ENCODE measurements at places on chromosomes 2 and 18.
A peak's percentile ranks its signal among the peaks of the same experiment; 100 is the strongest.

GRCh38 chr2:24050041-24050979 is 769 bp downstream of the FKBP1B start:
- no peak for DNase-seq

DNA sequence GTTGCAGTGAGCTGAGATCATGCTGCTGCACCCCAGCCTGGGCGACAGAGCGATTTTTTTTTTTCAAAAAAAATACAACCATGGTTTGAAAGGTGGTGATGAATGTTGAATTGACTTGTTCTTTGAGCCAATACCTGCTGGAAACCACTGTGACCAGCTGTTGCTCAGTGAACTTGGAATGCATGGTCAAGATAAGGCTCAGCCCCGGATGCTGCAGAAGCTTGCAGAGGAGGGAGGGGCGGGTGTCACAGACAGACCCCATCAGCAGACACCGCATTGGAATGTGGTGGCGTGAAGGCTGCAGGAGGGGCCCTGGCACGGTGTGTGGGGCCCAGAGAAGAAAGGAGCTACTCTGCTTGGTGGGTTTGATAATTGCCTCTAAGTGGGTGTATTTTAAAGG is 91.6 kb downstream of the ITGB1BP1 start:
- DNase-seq = no peak

DNA sequence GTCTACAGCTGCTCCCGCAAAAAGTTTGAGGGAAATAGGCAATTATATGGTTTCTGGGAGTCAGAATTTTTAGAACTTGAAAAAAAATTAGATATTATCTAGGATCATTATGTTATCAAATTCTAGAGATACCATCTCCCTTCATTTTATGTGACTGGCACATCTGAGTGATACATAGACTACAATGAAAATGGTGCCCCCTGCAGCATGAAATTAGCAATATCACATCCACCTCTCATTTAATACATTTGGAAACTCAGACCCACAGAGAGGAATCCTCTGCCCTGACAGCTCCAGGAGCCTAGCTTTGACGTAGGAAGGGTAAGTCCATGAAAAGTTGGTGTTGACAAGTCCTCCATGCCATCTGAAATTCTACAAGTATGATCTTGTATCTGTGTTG is 381.6 kb downstream of the SUCLG1 start:
- DNase-seq = no peak

DNA sequence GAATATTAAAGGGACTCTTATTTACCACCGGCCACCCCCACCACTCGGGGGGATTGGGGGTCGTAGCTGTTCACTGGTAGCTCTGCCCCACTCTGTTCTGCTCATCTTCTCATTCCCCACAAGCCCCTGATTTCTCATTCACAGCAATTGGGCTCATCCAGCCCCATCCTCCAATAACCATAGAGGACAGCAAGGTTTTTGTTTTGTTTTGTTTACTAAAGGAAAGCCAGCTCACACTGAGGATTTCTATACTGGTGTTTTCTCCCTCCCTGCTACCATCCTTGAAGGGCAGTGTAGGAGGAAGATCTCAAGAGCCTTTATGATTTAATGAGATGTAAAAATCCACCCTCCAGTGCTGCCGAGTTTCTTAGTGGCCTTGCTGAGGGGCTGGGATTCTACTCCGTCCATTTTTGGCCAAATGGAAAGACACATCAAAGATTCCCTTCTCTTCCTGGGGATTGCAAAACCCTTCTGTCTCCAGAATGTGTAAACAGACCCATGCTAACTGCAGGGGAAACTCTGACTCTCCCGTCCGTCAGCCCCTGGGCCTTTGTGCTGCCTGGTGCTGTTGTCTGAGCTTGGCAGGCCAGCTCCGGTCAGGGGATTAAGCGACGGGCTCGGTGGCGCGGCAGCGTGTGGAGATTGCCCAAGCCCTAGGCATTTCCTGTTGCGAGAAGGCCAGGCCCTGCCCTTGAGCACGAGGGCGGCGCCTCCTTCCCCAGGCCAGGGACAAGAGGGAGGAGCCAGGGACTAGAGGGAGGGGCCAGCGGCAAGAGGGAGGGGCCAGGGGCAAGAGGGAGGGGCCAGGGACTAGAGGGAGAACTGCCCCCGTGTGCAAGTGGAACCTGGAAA is 165.0 kb downstream of the ANTXR1 start:
- DNase-seq = peak; percentile 87

DNA sequence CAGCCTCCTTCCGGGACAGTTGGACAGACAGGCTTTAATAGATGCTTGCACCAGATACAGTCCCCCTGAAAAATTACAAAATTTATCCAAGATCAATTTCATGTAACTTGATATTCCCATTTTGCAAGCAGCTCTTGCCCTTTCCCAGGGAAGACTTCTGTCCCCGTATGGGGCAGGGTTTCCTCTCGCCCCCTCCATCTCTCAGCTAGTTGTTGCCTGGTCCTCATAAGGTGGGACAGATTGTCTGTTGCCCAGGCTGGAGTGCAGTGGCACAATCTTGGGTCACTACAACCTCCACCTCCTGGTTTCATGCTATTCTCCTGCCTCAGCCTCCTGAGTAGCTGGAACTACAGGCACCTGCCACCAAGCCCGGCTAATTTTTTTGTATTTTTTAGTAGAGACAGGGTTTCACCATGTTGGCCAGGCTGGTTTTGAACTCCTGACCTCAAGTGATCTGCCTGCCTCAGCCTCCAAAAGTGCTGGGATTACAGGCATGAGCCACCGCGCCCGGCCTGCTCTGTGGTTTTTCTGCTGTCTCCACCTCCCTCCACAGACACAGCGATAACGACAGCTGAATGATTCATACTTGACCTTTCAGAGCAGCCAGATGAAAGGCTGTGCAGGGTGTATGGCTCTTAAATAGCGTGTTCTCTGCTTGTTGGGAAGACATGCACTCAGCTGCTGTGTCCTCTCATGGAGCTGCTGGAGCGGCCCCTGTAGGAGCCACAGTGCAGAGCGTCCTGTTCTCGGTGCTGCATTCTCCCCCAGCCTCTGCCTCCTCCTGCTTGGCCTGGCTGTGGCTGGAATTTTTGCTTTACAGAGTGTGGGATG is 61.4 kb downstream of the TTC39C start:
- peak; percentile 88 for DNase-seq

DNA sequence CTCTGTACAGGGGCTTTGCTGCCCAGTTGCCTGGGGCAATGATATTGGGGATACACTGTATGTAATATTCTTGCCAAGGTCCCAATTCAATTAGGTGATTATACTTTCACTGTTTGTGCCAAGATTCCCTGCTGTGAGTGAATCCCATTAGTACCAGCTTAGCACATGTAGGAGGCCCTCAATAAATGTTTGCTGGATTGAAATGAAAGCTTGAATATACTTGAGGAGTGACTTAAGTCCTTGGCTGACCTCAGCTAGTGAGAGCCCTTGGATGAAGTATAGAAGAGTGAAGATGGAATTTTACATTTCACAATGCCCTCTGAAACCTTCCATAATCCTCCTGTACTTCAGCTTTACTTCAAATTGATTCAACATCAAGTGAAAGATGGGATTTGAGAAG is 102.9 kb downstream of the GATA6 start:
- DNase-seq = no peak

GRCh38 chr2:214503568-214503967 is 92.7 kb downstream of the VWC2L start:
- DNase-seq = no peak

DNA sequence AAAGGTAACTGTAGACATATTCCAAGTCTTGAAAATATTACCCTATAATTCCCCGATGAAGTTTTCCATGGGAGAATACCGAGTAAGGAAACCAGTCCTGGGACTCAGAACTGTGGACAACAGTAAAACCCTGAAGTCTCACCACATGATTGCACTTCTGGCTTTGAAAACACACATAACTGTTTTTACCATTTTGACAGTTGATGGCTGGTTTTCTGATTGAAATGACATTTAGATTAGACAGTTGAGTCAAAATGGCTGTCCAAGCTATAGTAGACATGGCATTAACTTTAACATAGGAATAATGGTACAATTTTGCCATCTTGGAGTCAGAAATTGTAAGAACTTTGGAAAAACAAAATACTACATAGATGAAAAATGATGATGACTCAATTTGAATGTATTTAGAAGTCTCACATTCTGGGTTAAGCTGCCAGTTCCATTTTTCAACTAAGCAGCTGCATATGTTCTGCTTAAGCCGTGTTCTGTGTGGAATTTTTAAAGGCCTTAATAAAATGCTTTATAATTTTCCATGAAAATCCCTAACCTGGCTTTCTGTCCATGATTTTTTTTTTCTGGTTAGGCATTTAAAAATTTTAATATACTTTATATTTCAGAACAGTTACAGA is 38.3 kb upstream of the WIPF1 start:
- DNase-seq = peak; percentile 51

- no peak for DNase-seq
These were observed 24.2 kb downstream of the TNS1 start for GRCh38 chr2:217978536-217979150.

DNA sequence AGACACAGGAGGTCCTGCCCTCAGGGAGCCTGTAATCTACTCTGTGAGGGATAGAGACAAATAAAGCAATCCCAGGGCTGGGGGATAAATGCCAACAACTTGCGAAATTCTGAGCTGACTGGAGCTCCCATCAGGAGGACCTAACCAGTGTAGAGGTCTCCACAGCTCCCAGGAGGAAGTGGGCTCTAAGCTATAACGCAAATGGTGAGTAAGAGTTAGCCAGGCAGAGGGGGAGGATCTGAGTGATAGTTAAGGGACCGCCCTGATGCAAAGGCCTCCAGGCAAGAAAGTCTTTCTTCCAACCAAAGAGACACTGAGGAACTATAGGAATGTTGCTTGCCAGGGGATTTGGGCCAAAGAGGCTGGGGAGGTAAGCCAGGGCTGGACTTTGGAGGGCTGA is 16.0 kb upstream of the ZNF532 start:
- no peak for DNase-seq

GRCh38 chr2:176647325-176648165 is 378.3 kb downstream of the MTX2 start:
- DNase-seq = no peak

GRCh38 chr2:146982393-146982846 is 862.4 kb upstream of the ACVR2A start:
- DNase-seq = peak; percentile 95
